Adrenal gland (tissue), 19 donors: ENCODE measurements at places on chromosomes 11 and 22. TPM values are rescaled to one million over a fixed set of nuclear protein-coding genes. Genes with fewer than 3 reads are reported as not detected.

GRCh38 chr11:58070585-58070984 is 39.8 kb downstream of the OR6Q1 start:
- H3K27me3 ChIP-seq, result no peaks in the 10 kb centered on the region
- H3K4me3 ChIP-seq, result no peak overlapping the region
- H3K4me1 ChIP-seq, result no peaks in the 10 kb centered on the region
- H3K27ac ChIP-seq, result no peak overlapping the region
- no peak for DNase-seq

- no peaks in the 10 kb centered on the region for H3K27me3 ChIP-seq
- no peak for DNase-seq
- no peaks in the 10 kb centered on the region for H3K36me3 ChIP-seq
These were observed 2.1 kb downstream of the TMPRSS4 start for GRCh38 chr11:118078911-118079411.

DNA sequence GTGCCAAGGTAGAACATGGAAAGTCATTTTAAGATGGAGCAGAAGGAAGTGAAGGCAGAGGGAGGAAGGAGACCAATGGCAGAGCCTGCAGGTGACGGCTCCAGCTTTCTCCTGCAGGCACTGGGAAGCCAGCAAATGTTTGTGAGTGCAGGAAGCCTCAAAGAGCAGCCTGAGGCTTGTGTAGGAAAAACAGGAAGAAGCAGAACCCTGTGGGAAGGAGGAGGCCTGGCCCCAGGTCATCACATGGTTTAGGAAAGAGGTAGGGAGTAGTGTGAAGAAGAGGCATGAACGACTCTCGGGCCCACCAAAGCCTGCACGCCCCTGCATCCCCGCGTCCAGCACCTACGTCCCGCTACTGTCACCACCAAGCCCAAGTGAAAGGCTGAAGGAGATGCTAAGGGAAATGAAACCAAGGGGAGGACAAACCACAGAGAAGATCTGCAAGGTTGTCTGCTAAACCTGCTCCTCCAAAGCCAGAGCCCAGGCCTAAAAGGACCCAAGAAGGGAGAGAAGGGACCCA is 151.5 kb downstream of the CHST1 start:
- no peaks in the 10 kb centered on the region for H3K36me3 ChIP-seq
- H3K27ac ChIP-seq, result no peak overlapping the region
- H3K27me3 ChIP-seq, result no peaks in the 10 kb centered on the region
- no peaks in the 10 kb centered on the region for H3K4me1 ChIP-seq
- peak; percentile 27 for DNase-seq
- H3K4me3 ChIP-seq, result no peak overlapping the region

DNA sequence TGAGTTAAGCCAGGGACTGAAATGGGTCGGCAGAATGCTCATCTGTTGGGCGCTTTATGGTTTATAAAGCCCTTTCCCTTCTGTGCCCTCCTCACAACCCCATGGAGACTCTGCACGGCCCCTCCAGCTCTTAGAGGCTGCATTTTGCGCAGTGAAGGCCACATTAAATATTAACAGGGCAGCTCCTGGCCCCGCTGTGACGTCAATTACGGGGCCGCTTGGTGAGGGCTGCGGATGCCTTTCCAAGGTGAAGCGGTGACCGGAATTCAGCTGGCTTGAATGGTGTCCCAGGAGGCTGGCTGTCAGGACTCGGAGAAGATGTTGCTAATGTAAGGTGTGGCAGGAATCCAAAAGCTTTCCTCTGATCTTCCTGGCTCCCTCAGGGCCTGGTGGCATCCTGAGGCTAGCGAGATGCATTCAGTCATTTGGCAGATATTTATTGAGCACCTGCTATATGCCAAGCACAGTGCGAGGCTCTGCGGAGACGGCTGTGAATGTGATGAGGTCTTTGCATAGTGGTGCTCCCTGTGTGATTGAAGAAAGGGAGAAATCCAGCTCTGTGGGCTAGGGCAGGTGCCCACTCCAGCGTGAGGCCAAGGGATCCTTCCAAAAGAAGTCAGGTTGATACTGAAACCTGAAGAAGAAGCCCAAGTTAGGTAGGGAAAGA is 10.4 kb upstream of the YWHAH start:
- DNase-seq, result no peak
- H3K4me1 ChIP-seq, result no peaks in the 10 kb centered on the region
- H3K27me3 ChIP-seq, result no peaks in the 10 kb centered on the region
- no peaks in the 10 kb centered on the region for H3K36me3 ChIP-seq

GRCh38 chr11:108032800-108033199 is 24.1 kb downstream of the CUL5 start:
- no peaks in the 10 kb centered on the region for H3K36me3 ChIP-seq
- no peak overlapping the region for H3K27ac ChIP-seq
- no peaks in the 10 kb centered on the region for H3K27me3 ChIP-seq

GRCh38 chr11:78420796-78421209 is 3.2 kb upstream of the GAB2 start:
- H3K27me3 ChIP-seq, result no peaks in the 10 kb centered on the region
- DNase-seq, result peak; percentile 94
- H3K4me1 ChIP-seq, result peaks cover 49% of the 10 kb centered on the region
- H3K4me3 ChIP-seq, result no peak overlapping the region
- no peak overlapping the region for H3K27ac ChIP-seq

- H3K4me3 ChIP-seq, result no peak overlapping the region
- H3K36me3 ChIP-seq, result no peaks in the 10 kb centered on the region
- no peak overlapping the region for H3K27ac ChIP-seq
- no peaks in the 10 kb centered on the region for H3K27me3 ChIP-seq
These were observed 87.2 kb downstream of the ZNF280B start for GRCh38 chr22:22421392-22421791.

DNA sequence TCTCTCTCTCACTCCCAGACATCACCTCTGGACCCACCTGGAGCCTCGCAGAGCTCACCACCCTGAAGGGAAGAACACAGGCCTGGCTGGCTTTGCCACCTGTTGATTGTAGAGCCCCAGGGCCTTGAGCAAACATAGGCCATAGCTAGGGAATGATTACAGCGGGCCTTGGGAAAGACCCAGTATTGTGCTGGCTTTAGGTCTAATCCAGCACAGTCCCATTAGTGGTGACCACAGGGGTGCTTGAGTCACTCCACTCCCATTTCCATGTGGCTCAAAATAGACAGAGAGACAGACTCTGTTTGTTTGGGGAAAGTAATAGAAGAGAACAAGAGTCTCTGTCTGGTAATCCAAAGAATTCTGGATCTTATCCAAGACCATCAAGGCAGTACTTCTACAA is 42.7 kb upstream of the FAM181B start:
- no peak overlapping the region for H3K4me3 ChIP-seq
- no peak overlapping the region for H3K27ac ChIP-seq
- no peaks in the 10 kb centered on the region for H3K36me3 ChIP-seq
- no peaks in the 10 kb centered on the region for H3K4me1 ChIP-seq

DNA sequence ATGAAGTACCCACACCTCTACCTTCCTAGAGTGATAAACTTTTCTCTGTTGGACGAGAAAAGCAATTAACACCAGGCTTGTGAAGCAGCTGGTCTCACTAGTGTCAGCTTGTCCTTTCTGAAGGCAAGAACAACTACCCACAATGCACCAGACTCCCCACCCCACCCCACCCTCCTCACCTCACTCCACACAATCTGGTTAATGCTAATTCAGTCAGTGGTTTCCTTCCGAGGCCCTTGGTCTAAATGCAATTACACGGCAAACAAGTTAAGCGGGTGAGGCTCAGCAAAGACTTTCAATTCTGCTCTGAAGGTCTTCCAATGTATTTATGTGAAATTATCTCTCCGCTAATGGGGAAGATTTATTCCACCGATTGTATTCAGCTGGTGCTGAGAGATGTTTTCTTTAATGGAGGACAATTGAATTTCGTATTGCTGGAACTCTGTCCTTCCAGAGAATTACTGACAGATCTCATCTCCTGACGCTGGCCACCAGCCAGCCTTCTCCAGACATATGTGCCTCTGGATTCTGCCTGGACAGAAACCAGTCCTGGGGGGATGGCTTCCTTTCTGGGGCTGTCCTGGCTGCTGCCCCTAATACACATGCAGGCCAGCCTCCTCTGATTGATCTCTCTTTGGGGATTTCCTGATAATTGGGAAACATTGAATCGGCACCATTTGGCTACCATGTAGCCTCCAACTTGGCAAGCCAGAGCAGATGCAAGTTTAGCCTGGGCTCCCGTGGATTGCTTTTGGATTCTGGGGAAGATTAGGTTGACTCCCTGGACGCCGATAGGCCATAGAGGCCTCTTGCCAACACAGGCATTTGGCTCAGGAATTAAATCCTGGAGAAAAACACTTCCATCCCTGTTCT is 165.8 kb upstream of the NARS2 start:
- no peaks in the 10 kb centered on the region for H3K4me1 ChIP-seq
- no peak overlapping the region for H3K27ac ChIP-seq
- H3K36me3 ChIP-seq, result no peaks in the 10 kb centered on the region
- DNase-seq, result no peak
- H3K4me3 ChIP-seq, result no peak overlapping the region

DNA sequence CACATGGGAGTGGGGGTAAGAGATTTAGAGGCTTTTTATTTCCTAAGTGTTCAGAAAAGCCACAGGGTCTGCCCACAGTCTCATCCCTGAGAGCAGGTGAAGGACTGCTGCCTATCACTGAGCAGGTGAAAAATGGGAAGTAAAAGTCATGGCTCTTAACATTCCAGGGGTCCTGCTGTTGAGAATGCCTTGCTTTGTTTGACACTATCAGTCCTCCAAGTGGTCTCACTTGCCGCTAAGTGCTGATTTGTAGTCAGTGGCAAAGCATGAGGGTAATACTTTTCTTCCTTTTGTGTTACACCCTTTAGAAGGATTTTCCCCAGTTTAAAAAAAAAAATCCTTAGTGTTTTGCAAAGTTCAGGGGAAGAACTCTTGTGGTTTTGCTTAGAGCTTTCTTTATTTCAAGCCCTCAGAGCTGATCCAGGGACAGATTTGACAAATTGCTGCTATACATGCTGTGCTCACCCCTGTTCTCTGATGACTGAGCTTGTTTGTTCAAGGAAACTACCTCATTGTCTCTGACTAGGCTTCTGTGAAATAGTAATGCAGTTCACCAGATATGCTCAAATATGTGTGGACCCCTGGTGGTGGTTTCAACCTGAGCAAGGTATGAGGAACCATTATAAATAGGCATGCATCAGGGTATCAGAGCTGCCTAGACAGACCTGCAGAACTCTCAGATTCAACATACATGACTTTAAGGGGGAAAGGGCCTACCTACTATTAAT is 141.0 kb downstream of the ARHGAP42 start:
- H3K27me3 ChIP-seq, result no peaks in the 10 kb centered on the region
- no peaks in the 10 kb centered on the region for H3K36me3 ChIP-seq
- no peak overlapping the region for H3K27ac ChIP-seq
- H3K4me3 ChIP-seq, result no peak overlapping the region

DNA sequence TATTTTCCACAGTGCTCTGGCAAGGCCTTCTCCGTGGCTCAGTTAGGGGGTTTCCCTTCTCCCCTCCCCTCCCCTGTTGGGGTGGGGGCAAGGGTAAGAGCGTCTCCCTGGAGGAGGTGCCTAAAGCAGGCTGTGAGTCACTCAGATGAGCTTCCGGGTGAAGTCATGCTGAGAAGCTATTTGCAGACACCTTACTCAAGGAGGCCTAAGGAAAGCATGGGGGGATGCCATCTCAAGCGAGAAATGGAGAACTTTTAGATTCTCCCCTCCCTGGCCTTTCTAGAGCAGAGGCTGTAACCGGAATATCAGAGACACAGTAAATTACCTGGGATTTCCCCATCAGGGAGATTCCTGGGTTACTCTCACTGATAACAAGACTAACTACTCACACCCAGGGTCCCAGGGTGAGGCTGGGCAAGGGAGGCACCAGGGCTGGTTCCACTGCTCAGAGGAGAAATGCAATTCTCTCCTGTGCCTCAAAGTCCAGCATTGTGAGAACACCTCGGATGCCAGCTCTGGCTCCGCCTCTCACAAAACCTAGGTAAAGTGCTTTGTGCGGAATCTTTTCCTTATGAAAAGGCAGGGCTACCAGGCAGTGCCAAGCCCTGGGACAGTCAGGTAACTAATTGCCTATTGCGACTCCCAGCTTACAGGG is 123.6 kb downstream of the ABTB2 start:
- H3K36me3 ChIP-seq, result no peaks in the 10 kb centered on the region
- no peak overlapping the region for H3K4me3 ChIP-seq
- no peaks in the 10 kb centered on the region for H3K27me3 ChIP-seq
- no peaks in the 10 kb centered on the region for H3K4me1 ChIP-seq
- H3K27ac ChIP-seq, result no peak overlapping the region
- DNase-seq, result no peak

DNA sequence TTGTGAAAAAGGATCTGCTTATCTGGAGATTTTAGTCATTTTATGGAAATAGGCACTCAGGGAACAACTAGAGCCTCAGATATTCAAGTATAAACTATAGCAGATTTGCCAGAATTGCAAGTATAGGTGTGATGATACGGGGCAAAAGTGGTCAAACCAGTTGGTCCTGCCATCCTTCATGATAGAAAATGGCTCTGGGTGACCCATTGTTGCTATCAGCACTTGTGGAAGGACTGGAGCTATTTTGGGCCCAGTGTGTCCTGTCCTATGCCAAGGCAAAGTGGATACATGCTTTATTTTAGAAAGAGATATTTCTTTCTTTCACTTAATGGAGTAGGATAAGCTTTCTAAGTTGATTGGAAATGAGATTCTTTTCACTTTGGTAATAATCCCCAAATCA is 85.2 kb downstream of the PPP6R3 start:
- no peaks in the 10 kb centered on the region for H3K27me3 ChIP-seq
- H3K36me3 ChIP-seq, result peaks cover 4% of the 10 kb centered on the region
- H3K27ac ChIP-seq, result no peak overlapping the region
- H3K4me1 ChIP-seq, result peaks cover 8% of the 10 kb centered on the region

GRCh38 chr11:18706330-18707243 is 8.0 kb downstream of the TMEM86A start:
- H3K36me3 ChIP-seq, result peaks cover 5% of the 10 kb centered on the region
- DNase-seq, result peak; percentile 67
- peaks cover 11% of the 10 kb centered on the region for H3K4me1 ChIP-seq
- H3K27ac ChIP-seq, result no peak overlapping the region
- peak overlapping the region; percentile 43 for H3K4me3 ChIP-seq
- H3K27me3 ChIP-seq, result no peaks in the 10 kb centered on the region

AMOTL1 gene
- 22.8 TPM for total RNA-seq

NEFH gene
- 19.2 TPM for total RNA-seq

ARHGAP20 gene
- 5.2 TPM for total RNA-seq

PDGFD gene
- 203 TPM for total RNA-seq
